RPMI7951 (cell line): ENCODE measurements at places on chromosomes 1 and 21.
A peak's percentile ranks its signal among the peaks of the same experiment; 100 is the strongest.

DNA sequence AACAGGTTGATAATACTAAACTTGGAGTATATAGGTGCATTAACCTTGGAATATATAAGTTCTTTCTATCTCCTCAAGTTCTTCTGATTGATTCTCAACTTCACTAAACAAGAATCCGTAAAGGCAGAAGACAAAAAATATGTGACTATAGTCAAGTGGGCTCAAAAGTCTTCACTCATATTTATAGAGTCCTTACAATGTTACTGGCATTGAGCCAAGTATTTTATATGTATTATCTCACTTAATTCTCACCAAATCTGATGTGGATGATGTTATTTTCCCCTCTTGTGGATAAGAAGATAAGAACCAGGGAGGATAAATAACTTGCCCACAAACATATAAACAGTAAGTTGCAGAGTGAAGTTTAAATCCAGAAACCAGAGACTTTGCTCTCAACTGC lies 486.9 kb downstream of the LRRIQ3 start:
- DNase-seq = no peak

GRCh38 chr1:92464588-92465255 lies 22.0 kb downstream of the GFI1 start:
- no peak for DNase-seq

DNA sequence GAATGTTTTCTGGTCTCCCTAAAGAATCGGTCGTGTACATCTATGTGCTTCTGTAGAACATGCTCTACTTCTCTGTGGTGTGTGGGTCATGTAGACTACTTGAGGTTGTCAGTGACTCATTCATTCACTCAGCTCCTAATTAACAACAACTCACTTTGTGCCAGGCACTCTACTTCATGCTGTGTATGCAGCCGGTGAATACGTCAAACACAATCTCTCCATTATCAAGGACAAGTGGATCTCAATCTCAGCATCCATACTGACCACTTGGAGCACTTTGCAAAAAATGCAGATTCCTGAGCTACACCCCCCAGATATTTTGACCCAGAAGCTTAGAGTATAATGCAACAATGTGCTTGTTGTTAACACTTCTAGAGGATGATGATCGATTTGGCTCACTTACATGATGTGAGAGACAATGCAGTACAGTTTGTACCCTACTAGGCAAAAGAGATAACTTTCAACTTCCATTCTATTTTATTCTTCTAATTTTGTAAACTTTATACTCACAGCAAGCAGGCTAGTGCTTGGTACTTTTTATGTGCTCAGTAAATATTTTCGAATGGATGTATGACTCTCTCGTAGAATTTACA lies 508.6 kb upstream of the ADAMTS5 start:
- DNase-seq = peak; percentile 17

DNA sequence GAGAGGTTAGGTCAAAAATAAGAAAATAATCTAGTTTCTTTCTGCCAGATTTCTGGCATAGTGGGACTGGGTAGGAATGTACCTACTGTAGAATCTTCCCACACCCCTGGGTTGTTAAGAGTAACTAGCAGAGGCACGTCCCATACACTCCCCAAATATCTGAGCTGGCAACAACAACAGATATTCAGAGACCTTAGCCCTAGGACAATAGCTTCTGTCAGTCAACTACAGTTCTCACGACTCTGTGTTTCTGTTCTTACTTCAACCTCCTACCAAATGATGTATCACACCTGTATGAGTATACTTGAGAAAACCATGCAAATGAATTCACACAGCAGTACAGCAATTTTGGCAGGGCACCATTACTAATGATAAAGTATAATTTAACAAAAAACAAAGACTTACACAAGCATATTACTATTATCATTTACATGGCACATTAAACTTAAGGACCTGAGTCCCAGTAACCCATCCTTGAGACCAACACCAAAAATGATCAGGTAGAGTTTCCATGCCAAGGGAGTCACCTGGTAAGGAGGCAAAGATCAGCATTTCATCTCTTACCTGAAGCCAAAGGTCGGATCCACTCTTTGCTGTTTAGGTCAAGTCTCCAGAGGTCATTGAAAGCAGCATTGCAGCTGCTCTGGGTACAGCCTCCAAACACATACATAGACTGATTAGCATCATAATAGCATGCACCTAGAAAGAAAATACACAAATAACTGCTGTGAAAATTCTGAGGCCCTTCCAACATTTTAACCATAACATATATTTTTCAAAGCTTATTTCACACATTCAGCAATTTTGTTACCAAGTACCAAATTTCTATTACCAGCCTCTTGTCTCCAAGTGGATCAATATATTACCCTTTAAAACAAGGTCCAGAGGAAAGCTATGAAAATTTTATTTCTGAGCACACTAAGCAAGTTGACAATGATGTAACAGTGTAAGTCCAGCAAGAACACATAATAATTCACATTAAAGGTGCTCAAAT lies 57.5 kb upstream of the CPLANE2 start:
- DNase-seq = no peak

DNA sequence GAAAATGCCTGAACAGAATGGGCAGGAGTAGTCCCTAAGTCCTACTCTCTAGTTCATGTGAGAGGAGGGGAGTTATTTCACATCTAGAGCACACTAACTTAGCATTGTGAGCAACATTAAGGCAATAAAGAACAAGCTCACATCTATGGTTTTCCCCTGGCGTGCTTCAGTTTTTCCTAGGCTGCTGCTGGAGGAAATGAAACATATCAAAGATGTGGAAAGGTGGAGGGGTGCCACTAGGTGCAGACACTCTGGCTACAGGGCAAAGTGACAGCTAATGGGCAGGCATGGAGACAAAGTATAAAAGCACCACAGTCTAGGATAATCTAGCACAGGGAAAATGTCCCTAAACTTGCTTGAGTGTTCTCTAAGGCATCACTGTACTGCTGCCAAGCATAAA lies 82.2 kb downstream of the TPR start:
- DNase-seq = no peak

DNA sequence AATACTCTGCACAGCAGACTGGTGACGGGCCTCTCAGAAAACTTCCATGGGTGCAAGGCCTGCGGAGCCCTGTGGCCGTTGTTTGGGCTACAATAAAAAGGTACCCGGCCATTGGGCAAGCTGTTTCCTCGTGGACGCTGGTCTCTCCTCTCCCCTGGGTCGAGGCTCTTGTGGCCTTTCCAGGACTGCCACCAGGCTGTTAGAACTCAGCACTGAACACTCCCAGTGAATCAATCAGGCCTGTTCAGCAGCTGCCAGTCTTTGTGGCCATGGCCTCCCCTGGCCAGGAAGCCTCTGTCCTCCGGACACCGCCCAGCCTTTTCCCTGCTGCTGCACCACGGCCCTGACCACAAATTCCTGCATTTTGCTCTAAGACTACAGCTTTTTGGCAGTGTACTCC lies 33.0 kb upstream of the ACTRT2 start:
- DNase-seq = no peak

GRCh38 chr1:219791766-219792165 lies 136.6 kb downstream of the SLC30A10 start:
- DNase-seq = no peak

- DNase-seq = no peak
Measured at GRCh38 chr1:100811808-100812207, 82.8 kb downstream of the EXTL2 start.

GRCh38 chr1:143611159-143611558 lies 360.6 kb downstream of the FAM72C start:
- no peak for DNase-seq

DNA sequence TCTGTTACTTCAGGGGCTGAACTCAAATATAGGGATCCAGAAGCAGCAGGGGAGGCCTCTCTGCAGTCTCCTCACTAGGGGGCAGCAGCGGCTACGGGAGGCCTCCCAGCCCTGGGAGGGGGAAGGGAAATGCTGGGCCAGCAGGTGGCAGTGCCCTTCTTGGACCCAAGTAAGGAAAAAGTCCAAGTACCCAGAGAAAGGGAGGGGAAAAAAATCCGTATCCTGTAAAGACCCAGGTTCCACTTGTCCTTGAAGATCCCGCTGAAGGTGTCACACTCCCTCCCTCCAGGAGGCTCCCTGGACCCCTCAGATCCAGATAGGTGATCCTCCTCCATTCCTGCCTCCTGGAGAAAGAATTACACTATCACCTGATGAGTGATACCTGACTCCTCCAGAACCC lies 14.1 kb upstream of the NUAK2 start:
- DNase-seq = peak; percentile 63

- DNase-seq = no peak
Measured at GRCh38 chr1:1243807-1244191, 2.7 kb downstream of the C1QTNF12 start.

GRCh38 chr1:32240140-32240951 lies 6.7 kb upstream of the FAM167B start:
- peak; percentile 71 for DNase-seq

- no peak for DNase-seq
Measured at GRCh38 chr1:221778125-221778524, 36.2 kb upstream of the DUSP10 start.

GRCh38 chr1:209227171-209227570 lies 356.3 kb upstream of the CAMK1G start:
- DNase-seq = no peak

DNA sequence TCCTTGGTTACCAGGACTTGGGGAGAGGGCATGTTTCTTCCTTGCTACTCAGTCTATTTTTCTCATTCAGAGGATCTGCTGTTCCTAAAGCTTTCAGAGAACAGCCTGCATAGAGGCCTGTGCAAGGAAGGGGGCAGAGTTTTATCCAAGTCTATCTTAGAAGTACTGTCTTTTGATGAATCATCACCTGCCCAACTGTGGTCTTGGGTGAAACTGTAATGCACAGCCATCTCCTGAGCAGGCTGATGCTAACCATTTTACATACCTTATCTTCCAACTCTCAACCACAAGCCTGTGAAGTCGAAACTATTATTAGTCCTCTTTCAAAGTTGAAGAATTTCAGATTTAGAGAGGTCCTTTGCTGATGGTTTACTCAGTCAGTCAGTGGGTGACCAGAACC lies 368.0 kb downstream of the HHAT start:
- DNase-seq = peak; percentile 58

- DNase-seq = no peak
Measured at GRCh38 chr1:47371016-47371517, 37.5 kb downstream of the CMPK1 start.

DNA sequence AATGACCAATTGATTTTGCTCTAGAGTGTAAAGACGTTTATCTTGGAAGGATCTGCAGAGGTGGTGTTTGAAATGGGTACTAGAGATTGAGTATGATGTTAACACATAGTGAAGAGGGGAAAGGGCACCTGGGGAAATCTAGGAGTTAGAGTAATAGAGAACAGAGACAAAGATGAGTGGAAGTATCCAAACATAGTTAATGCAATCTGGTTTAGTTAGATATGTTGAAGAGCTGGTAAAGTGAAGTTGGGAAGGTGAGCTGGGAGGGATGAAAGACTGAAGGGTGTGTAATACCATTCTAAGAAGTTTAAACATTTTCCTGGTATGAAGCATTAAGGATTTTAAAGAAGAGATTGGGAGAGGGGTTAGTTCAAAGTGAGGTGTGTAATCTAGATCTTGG lies 11.0 kb downstream of the XPR1 start:
- DNase-seq = no peak

DNA sequence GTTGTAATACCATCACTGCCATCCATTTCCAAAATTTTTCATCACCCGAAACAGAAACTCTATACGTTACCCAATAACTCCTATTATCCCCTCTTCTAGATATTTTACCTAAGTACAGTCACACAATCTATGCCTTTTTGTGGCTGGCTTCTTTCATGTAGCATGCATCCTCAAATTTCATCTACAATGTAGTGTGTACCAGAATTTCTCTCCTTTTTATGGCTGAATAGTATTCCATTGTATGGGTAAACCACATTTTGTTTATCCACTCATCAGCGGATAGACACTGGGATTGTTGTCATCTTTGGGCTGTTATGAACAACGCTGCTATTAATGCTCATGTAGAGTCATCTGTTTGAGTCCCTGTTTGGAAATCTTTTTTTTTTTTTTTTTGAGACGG lies 21.2 kb downstream of the KIAA2013 start:
- DNase-seq = no peak

DNA sequence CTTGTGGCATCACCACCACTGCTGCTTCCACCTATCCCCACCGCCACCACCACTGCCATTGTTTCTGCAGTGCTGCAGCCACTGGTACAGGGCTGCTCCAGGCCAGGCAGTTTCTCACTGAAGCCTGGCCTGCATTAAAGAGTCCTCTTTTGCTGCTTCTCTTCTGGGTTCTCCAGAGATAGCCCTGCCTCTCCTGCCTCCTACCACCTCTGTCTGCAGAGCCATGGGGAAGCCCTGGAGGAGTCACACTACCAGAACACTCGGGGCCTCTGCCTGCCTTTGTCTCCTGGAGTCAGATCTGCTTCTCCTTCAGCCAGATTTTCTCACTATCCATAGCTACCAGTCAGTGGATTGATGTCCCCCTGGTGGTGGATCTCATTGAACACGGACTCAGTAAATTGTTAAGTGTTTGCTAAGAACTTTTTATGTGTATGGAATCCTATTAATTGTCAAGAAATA lies 37.7 kb upstream of the DDAH1 start:
- DNase-seq = peak; percentile 75

DNA sequence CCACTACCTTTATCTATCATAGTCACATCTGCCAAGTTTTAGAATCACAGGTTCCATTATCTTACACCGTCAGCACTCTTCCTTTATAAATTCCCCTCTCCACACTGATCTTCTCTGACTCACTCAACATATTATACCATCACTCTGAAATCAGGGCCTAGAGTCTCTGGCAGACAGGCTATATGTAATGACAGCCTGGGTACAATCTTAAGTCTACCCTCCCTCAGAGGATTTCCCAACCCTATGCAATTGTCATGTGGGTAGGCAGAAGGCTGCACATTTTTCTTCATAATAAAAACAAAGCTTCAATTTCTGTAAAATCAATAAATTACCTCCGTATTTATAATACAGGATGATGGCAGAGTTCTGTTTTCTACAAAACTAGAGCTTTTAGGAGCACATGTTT lies 138.0 kb downstream of the RERE start:
- no peak for DNase-seq
